Sigmoid colon (tissue), 7 donors: ENCODE measurements at places on chromosomes 4 and X. TPM values are rescaled to one million over a fixed set of nuclear protein-coding genes. Genes with fewer than 3 reads are reported as not detected.

The F8A3 gene
- total RNA-seq = 11.4 TPM

The ARX gene
- total RNA-seq = not detected

The FUNDC1 gene
- 5.5 TPM for total RNA-seq

The CYBB gene
- 28.5 TPM for total RNA-seq

DNA sequence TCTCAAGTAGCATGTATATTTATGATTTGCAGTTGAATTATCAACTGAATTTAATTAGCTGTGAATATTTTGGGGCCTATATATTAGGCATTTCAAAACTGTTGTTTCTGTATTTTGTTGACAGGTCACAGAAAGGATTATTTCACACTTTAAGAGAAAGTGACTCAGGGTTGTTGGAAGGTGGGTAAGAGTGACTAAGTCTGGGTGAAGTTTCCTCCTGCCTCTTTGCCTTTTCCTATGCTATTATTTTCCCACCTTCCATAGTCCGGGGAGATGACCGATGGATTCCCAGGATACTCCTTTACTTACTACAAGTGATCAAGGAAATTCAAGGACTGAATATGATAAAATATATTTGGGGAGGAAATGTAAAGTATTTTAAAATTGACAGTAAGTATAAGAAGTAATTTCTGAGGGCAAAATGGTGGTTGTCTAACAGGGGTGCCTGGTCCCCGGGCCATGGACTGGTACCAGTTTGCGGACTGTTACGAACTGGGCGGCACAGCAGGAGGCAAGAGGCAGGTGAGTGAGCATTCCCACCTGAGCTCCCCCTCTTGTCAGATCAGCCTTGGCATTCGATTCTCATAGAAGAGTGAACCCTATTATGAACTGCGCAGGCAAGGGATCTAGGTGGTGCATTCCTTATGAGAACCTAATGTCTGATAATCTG, 175.5 kb upstream of the GPRIN3 start:
- no peak for DNase-seq

DNA sequence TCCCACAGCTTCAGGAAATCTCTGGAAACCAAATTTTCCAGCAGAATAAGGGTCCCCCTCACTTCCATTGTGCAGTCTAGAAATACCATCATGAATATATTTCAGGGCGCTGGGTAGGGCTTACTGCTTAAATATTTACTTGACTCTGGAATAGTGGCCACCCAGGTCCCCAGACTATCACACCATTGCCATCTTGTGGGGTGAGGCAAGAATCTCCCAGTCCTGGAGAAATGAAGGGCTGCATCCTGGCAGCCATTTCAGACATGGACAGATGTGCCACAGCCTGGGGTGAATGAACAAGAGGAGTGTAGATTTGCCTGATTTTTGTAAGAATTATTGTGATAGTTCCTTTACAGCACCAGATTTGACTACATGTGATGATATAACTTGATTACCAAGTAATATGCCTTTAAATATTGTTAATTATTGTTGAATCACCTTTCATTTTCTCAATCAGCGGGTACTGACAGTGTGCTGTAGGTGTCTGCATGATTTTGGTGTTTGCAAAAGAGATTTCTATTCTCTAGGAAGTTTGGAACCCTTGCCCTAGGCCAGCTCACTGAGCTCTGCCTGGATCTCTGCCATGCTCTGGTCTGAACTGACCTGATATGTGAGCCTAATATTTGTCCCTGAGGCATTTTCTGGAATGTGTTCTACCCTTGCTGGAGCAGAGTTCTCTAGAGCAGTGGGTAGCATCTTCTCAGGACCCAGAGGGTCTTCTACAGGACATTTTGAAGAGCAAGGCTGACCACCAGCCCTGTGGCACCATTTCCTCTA, 183.4 kb downstream of the KIT start:
- no peak for DNase-seq

DNA sequence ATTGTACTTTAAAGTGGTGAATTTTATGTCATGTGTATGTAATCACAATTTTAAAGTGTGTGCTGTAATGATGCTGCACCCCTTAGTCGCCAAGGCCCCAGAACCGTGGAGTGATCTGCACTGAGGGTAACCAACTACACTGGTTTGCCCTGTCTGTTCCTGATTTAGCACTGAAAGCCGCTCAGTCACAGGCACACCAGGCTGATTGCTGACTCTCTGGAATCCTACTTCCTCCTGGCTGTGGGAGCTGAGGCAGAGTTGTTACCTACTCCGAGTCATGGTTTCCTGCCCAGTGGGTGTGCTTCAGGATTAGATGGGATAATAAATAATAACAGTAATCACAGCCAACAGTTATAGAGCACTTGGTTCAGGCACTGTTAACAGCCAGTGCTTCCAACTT, 645.4 kb downstream of the BCOR start:
- DNase-seq = no peak

GRCh38 chr4:39037941-39038340, 5.7 kb upstream of the TMEM156 start:
- DNase-seq = no peak

DNA sequence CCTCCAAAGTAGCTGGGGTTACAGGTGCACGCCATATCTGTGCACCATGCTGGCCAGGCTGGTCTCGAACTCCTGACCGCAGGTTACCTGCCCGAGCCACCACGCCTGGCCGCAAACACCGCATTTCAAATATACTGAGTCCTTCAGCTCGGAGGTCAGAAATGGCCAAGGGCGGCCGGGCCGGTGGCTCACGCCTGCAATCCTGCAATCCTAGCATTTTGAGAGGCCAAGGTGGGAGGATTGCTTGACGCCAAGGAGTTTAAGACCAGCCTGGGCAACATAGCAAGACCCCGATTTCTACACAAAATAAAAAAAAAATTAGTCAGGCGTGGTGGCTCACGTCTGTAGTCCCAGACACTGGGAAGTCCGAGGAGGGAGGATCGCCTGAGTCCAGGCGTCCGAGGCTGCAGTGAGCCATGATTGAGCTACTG, 71.9 kb upstream of the PPP2R3B start:
- peak; percentile 25 for DNase-seq

GRCh38 chr4:101931619-101932018, 141.1 kb downstream of the BANK1 start:
- no peak for DNase-seq

GRCh38 chr4:140906993-140907962, 151.1 kb upstream of the TBC1D9 start:
- DNase-seq = no peak

GRCh38 chrX:43809463-43809862, 72.8 kb downstream of the MAOB start:
- no peak for DNase-seq

GRCh38 chr4:138680989-138681604, 334.5 kb upstream of the NOCT start:
- peak; percentile 89 for DNase-seq

DNA sequence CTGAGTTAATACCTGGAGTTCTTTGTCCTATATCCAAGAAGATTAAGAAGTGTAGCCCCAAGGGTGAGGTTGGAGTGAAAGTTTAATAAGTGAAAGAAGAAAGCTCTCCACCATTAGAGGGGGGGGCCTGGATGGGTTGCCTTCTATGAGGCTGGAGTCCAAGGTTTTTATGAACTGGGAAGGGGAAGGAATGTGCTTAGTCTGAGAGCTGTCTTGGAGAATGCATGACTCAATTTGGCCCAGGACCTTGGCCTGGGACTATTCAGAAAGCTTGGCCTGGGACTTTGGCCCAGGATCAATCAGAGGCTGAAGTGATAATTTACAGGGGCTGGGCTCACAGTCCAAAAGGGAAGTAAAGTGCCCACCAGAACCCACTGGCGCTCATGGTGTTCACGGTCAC, 1049.0 kb upstream of the GRIA3 start:
- no peak for DNase-seq

DNA sequence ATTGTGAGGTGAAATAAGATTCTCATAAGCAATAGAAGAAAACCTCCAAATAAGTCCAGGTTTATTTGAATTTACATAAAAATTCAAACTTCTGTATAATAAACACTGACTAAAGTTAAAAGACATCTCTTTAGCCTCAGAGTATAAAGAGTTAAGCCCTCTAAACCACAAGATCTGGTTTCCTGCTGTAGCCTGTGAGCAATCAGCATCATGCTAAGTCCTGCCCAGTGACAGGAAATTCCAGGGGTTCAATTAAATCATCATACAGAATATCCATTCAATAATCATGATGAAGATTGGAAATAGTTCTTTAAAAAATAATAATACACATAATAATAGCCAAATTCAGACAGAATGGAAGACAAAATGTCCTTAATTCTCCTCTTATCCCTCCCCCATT, 139.2 kb upstream of the DGKK start:
- DNase-seq = no peak

DNA sequence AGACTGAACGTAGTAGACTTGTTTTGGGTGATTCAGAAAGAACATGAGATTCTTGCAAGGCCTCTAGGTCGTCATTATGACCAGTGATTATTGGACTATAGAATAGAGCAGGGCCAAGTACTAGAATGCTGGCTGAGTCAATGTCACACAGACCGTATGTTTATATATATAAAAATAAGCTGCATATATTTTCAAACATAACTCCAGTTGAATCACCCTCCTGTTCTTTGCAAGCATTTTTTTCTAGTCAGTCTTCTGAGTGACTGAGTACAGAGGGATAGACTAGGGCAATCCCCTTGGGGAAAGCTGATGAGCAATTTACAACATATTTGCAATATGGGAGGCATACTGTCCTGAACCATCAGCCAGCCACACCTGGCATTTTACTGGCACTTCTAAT, 48.4 kb upstream of the PRPS1 start:
- DNase-seq = no peak

DNA sequence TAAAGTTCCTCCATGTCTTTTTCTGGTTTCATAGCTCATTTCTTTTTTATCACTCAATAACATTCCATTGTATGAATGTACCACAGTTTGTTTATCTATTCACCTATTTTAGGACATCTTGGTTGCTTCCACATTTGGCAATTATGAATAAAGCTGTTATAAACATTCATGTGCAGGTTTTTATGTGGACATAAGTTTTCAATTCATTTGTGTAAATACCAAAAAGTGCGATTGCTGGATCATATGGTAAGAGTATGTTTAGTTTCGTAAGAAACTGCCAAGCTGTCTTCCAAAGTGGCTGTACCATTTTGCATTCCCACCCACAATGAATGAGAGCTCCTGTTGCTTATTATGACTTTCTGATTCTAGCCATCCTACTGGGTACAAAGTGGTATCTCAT, 36.3 kb upstream of the ZFX start:
- no peak for DNase-seq

DNA sequence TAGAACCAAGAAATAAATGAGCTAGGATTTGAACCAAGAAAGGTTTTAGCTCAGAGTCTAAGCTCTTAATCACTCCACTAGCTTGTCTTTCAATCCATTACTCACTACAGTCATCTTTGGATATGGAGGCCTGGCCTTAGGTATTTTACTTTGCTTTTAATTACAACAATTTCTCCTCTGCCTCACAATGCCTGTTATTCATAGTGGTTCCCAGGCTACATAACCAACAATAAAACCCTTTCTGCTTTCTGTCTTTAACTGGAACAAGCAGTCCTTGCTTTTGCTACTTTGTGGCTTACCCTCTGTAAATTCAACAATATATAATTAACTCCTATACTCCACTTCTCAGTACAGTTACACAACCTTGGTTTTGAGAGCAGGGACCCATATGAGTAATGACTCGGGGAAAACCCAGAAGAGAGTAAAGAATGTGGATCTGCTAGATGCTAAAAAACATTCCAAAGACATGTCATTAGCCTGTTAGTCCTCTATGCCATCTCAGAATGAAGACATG, 94.7 kb upstream of the NAP1L5 start:
- no peak for DNase-seq

- DNase-seq = peak; percentile 89
Measured at GRCh38 chr4:54091637-54092404, 8.1 kb upstream of the GSX2 start.

GRCh38 chr4:8882239-8882638, 10.6 kb upstream of the HMX1 start:
- DNase-seq = no peak

GRCh38 chr4:102343964-102344519, 1.2 kb downstream of the SLC39A8 start:
- peak; percentile 77 for DNase-seq

DNA sequence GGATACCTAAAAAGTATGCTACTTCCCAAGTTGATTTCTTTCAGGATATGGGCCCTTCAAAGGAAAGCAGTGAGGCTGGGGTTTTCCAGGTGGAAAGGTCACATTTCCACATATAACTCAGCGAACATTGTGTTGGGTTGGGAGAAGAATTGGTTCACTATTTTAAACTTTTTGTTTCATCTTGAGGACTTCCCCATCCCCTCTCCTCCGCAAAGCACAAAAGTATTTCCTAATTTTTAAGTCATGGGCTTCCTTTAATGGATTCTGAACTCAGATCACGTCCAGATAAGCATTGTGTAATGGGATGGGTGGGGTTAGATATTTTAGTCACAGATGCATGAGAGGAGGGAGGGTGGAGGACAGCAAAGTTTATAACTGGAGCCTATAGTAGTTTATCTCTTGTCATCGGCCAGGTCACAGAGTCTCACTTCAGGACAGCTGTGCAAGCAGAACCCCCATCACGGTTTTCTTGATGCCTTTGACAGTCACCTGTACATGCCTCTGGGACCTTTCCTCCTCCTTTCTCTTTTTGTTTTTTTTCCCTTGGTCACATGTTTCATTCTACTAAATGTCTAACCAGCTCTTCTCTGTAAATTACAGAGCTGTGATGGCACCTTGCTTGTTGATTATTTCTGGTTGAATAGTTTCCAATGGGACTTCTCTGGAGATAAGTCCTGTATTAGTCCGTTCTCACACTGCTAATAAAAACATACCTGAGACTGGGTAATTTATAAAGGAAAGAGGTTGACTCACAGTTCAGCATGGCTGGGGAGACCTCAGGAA, 115.4 kb downstream of the PTTG2 start:
- no peak for DNase-seq

- DNase-seq = no peak
Measured at GRCh38 chrX:11619441-11619840, 46.3 kb downstream of the ARHGAP6 start.

DNA sequence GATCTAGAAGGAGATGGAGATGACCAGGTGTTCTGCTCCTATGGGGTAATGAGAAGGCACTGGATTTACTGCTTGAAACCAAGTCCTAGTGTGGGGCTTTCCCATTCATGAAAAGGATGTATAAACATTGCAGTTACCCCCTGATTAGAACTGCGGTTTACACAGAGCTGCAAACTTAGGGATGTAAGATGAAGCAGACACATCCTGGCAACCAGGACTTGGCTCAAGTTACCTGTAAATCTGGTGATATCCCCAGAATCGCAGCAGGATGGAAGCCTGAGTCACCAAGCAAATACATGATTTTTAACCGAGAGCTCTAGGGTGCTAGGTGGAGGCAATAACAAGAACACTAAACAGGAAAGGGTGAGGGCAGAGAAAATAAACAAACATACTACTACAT, 178.6 kb upstream of the MAMLD1 start:
- no peak for DNase-seq

GRCh38 chr4:61828960-61829359, 628.8 kb downstream of the ADGRL3 start:
- no peak for DNase-seq

GRCh38 chr4:26021417-26022345, 107.7 kb downstream of the SMIM20 start:
- no peak for DNase-seq
